ENCODE measurements at places on chromosomes 2 and 18.

GRCh38 chr2:50143822-50144575 lies 887.9 kb downstream of the NRXN1 start:
- peak; percentile 61 for DNase-seq

- peak; percentile 58 for DNase-seq
Measured at GRCh38 chr2:70002241-70002899, 40.9 kb upstream of the ASPRV1 start.

DNA sequence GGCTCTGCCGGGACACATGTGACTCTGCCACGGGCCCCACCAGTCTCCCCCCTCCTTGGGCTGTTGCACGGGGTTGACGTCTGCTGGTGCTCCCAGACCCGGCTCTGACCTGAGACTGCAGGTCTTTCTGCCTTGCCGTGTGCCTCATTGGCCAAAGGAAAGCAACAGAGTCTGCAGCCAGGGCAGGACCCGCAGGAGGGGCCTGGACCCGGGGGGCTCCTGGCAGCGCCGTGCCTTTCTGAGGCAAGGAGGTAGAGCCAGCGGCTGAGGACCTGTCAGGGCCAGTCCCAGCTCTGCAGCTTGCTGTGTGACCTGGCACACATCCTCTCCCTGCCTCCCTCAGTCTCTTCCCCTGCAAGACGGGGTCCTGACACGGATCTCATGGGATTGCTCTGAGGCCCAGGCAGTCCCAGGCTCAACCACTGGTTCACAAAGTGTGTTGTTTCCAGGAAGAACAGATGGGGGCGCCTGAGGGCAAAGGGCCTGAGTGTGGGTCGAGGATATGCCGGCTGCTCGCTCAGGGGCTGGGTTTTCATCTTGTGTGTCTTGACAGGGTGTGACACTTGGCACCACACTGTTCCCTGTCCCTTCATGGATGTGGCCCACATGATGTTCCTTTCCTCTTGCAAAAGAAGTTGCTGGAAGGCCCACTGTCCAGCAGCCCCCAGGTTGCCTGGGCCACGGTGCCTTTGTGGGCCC lies 9.0 kb downstream of the CAPN10 start:
- DNase-seq, result peak; percentile 72

- DNase-seq, result no peak
Measured at GRCh38 chr18:10113121-10114022, 199.6 kb downstream of the VAPA start.

DNA sequence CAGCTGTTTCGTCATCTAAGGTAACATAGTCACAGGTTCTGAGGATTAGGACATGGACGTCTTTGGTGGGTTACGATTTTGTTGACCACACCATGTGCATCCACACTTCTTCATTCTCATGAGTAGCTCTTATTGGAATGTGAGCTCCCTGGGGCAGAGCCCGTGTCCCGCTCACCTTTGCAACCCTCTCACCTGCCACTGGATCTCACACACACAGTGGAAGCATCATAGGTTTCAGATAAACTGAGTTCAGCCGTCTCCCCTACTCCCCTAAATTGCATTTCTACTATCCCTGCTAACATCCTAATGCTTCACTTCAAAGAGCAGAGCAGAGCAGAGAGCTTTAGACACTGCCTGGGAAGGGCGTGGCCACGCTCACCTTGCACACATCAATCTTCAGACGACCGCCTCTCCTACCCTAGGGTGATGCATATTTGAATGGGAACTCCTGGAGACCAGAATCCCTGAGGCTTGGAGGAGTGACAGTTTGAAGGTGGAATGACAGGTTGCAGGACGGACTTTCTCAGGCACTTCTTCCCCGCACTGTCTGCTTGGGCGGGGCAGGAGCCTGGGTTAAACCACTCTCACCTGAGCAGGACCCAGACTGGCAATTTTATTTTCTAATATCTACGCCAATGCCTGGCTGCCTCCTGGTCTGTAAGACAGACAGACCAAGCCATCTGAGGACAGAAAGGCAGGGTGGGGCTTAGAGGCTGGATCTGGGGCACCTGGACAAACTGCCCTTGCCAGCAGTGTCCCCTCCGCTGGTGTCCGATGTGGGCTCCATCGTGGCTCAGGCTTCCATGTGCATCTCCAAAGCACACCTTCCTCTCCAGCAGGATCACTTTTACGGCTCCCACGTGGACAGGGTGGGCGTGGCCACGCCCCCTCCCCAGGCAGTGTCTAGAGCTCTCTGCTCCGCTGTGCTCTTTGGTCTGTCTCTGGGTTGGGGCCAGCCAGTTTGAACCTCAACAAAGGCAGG lies 229.5 kb upstream of the COPS8 start:
- DNase-seq, result no peak

DNA sequence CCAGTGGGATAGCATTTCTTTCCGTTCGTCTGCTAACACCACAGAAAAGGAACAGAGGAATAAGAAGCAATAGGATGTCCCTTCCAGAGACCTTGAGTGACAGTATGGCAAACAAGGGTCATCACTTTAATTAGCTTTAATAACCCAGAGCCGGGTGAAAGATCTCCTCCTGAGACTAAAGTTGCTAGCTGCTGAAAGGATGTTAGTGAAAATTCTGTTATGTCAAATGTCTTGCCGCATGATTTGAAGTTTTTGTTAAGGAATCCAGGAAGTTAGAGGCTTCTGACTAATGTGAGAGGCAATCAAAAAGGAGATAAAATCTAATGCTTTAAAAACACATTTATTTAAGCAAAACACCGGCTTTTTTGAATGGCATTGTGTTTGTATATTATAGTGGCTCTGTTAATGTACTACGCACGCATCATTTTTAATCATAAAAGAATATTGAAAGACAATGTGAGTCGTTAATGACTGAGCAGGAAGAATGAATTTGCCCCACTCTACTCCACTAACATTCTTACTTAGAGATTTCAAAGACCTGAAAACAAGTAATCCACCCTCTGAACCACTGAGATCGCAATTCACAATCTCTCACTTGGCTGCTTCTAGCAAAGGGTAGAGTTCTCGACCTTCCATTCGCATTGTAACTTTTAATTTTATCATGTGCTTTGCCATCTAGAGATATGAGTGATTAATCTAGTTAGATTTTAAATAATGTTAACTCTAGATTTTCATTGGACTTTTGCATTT lies 536.6 kb downstream of the LRRTM4 start:
- DNase-seq, result no peak

- no peak for DNase-seq
Measured at GRCh38 chr18:45399643-45400042, 215.6 kb upstream of the SLC14A2 start.

DNA sequence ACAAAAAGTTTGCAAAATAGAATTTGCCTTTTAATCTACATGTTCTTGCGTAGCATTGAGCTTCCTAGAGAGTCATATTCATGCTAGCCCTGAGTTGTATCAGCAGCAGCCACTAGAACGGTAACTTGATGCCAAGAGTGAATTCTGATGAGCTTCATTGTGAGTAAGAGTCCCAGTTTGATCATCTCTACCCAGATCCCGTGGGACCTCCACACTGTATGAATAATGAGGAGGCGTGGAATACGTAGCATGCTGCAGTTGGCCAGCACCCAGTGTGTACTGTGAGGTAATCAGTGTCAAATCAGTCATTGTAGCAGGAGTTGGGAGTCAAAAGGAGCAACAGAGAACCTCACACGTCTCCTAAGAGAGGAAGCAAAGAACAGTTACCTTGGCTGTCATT lies 197.9 kb downstream of the NEDD4L start:
- no peak for DNase-seq

- DNase-seq, result no peak
Measured at GRCh38 chr18:48655508-48655907, 116.7 kb downstream of the CTIF start.

GRCh38 chr18:26458526-26459232 lies 89.7 kb downstream of the KCTD1 start:
- peak; percentile 51 for DNase-seq

DNA sequence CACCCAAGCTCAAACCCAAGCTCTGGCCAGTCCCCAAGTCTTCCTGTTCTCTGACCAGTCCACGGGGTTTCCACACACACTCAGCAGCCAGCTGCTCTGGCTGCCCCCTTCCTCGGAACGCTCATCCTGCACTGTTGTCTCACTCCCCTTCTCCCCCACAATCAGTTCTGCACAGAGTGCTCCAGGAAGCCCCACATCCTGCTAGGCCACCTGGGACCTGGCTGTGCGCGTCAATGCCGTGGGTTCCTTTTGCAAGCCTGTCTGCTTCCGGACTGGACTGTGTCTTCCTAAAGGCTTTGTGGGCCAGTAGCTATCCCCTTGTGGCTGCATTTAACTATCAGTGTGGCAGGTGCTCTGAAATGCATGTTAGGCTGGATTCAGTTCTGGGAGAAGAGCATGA lies 605.0 kb upstream of the RAB6C start:
- DNase-seq, result no peak

- DNase-seq, result no peak
Measured at GRCh38 chr2:184125867-184126266, 472.5 kb upstream of the ZNF804A start.

DNA sequence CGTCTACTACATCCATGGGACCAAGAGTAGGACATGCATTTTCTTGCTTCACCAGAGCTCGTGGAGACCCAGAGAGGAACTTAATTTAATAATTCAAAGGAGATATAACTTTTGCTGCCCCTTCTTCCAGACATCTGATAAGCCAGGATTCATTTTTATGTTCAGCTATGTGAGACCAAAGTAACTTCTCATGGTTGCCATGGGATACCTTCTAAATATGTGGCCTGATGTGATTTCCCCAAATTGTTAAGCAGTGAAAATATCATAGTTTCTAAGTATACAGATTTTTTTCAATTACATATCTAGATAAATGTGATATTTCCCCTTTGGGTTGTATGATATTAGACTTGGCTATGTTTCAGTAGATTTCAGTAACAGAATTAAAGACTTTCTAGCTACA lies 185.5 kb upstream of the FN1 start:
- no peak for DNase-seq

DNA sequence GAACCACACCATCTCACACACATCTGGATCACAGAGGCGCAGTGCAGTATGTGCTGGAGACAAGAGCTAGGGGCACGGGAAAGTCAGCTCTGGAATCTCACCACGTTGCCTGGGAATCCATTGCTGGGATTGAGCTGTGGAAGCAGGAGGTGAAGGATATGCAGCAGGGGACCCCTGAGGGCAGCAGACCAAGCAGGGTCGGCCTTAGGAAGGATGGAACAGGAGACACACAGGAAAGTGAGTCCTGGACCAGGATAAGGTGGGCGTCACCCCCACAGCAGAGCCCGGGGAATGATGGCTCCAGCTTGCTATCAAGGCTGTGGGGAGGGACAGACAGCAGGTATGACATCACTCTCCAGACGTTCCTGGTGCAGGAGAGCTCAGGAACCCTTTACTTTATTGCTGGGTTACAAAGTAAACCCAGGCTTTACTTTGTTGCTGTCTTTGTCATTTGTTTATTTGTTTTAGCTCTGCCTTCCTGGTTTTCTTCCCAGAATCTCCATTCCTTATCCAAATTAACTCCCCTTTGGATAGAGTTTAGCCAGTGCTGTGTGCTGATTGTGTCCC lies 329.8 kb upstream of the MYT1L start:
- no peak for DNase-seq

- DNase-seq, result no peak
Measured at GRCh38 chr2:104749856-104750460, 104.0 kb upstream of the POU3F3 start.

DNA sequence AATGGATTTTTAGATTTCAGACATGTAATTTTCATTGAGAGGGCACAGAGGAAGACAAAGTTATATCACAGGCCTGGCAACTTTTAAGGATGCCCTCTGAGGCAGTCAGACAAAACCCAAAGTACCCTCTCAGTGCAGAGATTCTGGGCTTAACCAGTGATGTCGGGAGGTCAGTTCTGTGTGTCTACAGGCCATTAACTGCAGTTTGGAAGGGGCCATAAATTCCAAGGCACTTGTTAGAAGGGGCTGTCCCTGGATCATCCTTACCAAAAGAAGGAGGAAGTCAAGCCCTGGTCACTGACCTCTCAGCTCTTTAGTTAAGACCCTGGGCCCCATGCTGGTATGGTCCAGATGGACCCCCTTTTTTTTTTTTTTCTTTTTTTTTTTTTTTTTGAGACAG lies 60.7 kb downstream of the LRRFIP1 start:
- no peak for DNase-seq

- DNase-seq, result no peak
Measured at GRCh38 chr2:237927986-237928385, 38.8 kb upstream of the UBE2F start.

GRCh38 chr18:22494771-22495170 lies 77.1 kb upstream of the CTAGE1 start:
- no peak for DNase-seq

GRCh38 chr2:62941413-62941812 lies 109.2 kb upstream of the OTX1 start:
- DNase-seq, result no peak

- DNase-seq, result no peak
Measured at GRCh38 chr2:202378662-202379358, 2.7 kb downstream of the BMPR2 start.

DNA sequence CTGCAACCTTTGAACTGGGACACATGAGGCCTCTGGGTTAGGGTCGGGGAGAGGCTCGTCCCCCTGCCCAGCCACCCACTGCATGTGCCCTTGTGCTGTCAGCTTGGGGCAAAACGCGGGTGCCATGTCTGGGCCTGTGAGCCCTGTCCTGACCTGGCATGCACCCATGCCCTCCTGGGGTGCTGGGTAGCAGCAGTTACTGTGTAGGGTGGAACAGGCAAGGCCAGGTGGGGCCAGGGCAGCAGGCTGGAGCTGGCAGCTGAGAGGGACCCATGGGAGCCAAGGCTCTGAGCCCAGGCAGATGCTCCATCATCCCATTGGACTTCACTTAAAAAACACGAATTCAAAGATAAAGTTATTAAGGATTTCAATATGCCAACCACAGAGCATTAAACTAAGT lies 133.8 kb upstream of the REV1 start:
- no peak for DNase-seq

GRCh38 chr2:28447943-28448792 lies 47.7 kb upstream of the PLB1 start:
- peak; percentile 64 for DNase-seq

- no peak for DNase-seq
Measured at GRCh38 chr2:231069379-231070054, 12.8 kb downstream of the PSMD1 start.
